ENCODE measurements at places on chromosomes 2 and 18.

- DNase-seq, result no peak
Observed at GRCh38 chr2:233059797-233060500, at the start of gene INPP5D. Gene INPP5D (plus strand): TSS chr2:233060342. CDS start chr2:233060479, 137 bp downstream.

DNA sequence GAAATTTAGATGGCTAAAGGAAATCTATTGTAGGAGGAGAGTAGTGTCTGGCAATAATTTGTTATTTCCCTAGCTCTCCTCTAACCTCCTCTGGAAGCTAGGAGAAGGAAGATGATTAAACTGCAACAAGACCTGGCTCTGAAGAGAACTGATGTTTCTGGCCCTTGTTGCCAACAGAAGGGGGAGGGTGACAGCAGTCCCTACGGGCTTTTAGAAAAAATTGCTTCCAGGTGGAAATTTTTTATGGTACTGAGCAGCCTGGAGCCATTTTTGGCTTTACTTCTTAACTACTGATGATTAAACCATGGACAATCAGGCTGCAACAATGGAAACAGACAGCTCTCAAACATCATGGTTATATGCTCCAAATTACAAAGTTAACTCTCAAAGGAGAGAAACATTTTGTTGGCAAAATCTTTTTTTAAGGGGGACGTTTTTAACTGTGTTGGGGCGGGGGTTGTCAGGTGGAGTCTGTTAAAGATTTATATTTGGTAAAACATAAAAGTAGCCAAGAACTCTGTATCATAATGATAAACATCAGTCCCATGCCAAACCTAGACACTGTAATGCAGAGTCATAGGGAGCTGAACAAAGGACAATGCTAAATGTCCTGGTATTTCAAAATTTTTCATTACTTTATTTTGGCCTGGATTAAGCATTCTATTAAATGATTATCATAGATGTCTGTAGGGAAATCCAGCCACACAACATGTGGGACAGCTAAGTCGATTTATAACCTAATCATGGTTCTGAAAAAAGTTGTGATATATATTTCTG, 70.0 kb downstream of the EXOC6B start:
- DNase-seq, result no peak

DNA sequence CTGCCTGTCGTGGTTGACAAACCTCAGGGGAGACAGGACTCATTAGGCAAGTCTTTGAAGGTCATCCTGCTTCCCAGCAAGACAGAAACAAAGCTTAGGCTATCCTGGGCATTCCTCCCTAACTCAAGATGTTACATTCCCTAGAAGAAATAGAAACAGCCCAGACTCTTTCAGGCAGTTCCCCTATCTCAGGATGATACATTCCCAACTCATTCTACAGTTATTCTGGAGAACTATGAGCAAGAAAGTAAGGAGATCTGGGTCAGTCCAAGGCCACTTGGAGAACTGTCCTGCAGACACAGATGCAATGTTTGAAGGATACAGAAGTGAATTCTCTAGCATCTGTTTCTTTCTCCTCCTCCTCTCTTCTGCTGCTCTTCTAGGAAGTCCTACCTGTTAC, 220.1 kb upstream of the NCKAP5 start:
- no peak for DNase-seq

GRCh38 chr2:153100151-153100550, 378.4 kb downstream of the RPRM start:
- no peak for DNase-seq

- no peak for DNase-seq
Observed at GRCh38 chr18:79782566-79783308, 15.0 kb upstream of the KCNG2 start.
